ENCODE measurements at places on chromosomes 12 and 14. TPM values are rescaled to one million over a fixed set of nuclear protein-coding genes. Genes with fewer than 3 reads are reported as not detected.

The SMCO3 gene
- total RNA-seq, result 0.92 TPM

The TTC9 gene
- under 0.01 TPM for total RNA-seq

The SPATA7 gene
- 15.9 TPM for total RNA-seq

The PTPRR gene
- total RNA-seq, result 0.09 TPM

The PAWR gene
- total RNA-seq, result 31.5 TPM

The BDKRB2 gene
- total RNA-seq, result 38.6 TPM

The NANOG gene
- total RNA-seq, result not detected

The NOS1 gene
- not detected for total RNA-seq

The SYCP3 gene
- total RNA-seq, result 0.14 TPM

The RAPGEF3 gene
- total RNA-seq, result 2.1 TPM

The TAS2R10 gene
- total RNA-seq, result 0.71 TPM

The ZC2HC1C gene
- total RNA-seq, result 1.1 TPM

The SLC16A7 gene
- 42.3 TPM for total RNA-seq

The EPYC gene
- 0.09 TPM for total RNA-seq

The LPAR5 gene
- total RNA-seq, result not detected

The SYNE3 gene
- 7.1 TPM for total RNA-seq

The POTEG gene
- total RNA-seq, result not detected

The PLA2G1B gene
- not detected for total RNA-seq

The DHRS4 gene
- total RNA-seq, result 49.8 TPM

The OTX2 gene
- total RNA-seq, result not detected

The ALDH1L2 gene
- total RNA-seq, result 44.7 TPM

The OLR1 gene
- 3.1 TPM for total RNA-seq

The KLHL28 gene
- total RNA-seq, result 9.0 TPM

The CAPZA3 gene
- total RNA-seq, result 0.14 TPM

The HOXC11 gene
- 0.14 TPM for total RNA-seq

The PPM1H gene
- total RNA-seq, result 0.92 TPM

The TMEM229B gene
- total RNA-seq, result 1.0 TPM

Measured in smooth muscle cell of bladder (primary cell).